Brain pericyte (primary cell): ENCODE measurements at places on chromosomes 16 and 17.

DNA sequence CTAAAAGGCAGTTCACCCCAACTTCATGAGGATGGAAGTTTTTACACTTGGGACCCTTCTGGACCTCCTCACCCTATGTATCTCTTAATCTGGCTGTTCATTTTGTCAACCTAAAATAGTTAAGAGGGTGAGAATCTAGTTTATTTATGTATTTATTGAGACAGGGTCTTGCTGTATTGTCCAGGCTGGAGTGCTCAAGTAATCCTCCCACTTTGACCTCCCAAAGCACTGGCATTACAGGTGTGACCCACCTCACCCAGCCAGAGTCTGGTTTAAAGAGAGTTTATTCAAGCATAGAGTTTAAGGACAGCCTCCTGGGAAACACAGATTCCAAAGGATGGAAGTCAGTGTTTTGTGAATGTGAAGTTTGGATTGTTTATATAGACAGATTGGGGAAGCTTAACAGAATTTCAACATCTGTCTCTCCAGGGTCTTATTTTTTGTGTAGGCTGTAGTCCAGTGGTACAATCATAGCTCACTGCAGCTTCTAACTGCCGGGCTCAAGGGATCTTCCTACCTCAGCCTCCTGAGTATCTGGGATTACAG is 8.0 kb upstream of the APPBP2 start:
- DNase-seq = no peak

GRCh38 chr16:80489173-80489572 is 51.6 kb upstream of the DYNLRB2 start:
- DNase-seq = no peak

GRCh38 chr16:6777624-6778023 is 555.0 kb upstream of the RBFOX1 start:
- DNase-seq = no peak

DNA sequence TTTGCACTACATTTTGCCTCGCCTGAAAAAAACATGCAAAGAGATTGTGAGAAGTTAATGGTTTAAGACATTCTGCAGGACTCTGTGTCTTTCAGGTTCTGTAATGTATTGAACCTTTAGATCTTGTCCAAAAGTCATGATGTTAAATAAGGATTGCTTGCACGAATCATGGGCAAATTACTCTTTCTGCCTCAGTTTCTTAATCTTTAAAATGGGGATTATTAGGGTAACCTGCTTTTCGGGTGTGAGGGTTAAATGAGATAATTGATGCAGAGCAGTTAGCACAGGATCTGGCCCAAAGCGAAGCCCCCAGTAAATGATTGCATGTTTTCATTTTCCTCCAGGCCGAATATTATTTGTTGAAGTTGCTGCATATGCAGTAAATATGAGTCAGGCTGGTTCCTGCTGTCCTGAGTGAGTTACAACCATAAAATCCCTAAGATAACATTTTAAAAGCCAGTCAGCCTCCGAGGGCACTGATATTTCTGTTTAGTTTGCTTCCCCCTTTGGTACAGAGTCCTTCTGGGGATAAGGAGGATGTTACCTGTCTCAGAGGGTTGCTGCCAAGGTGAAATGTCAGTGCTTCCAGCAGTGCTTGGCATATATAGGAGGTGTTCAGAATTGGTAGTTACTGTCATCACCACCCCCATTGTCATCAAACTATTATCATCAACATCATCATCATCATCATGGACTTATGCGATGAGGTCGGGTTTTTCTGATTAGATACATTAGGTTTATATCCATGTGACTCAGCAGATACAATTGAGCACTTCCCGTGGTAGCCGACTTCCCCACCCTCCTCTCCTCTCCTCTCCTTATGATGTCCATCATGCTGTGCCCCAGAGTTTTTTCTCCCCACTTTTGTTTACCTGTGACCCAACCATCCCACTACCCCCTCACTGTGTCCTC is 20.6 kb upstream of the ARHGAP17 start:
- no peak for DNase-seq

GRCh38 chr16:381012-381788 is 578 bp downstream of the PGAP6 start:
- DNase-seq = no peak

DNA sequence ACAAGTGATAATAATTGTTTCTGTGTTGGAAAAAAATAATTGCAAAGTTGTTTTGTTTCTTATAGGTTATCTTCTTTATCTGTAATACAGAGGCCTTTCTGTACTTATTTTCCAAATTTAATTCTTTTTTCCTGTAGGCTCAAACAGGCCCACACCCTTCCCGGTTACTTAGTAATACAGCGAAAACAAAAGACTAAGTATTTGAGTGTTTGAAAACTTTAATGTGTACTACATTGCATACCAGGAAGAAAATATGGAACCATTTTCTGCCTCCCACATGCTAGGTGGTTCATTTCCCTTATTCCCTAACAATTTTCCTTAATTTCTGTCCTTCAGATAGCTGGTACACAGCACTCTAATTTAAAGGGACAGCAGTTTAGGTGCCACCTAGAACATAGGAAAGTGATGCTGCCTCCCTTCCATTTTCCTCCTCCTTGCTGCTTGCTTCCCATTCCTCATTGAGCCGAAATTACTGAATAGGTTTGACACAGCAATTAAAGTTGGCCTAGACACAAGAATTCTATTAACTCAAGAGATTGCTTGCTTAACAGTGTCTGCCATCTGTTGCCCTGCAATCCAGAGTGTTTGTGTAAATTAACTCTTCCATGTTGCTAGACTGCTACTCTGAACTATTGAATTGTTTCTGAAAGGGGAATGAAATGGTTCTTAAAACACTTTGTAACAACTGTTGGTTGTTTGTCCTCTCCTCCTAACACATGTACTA is 24.2 kb downstream of the CYB5B start:
- DNase-seq = no peak
